ENCODE measurements at places on chromosomes 4 and X. TPM values are rescaled to one million over a fixed set of nuclear protein-coding genes. Genes with fewer than 3 reads are reported as not detected.

GRCh38 chrX:78957768-78958130, 12.6 kb downstream of the P2RY10 start:
- H3K4me1 ChIP-seq = no peaks in the 10 kb centered on the region
- H3K4me3 ChIP-seq = no peak overlapping the region
- H3K27me3 ChIP-seq = no peaks in the 10 kb centered on the region

The VCX2 gene
- not detected for total RNA-seq

The PLXNB3 gene
- total RNA-seq = 0.57 TPM

The MAGEA9B gene
- total RNA-seq = not detected

DNA sequence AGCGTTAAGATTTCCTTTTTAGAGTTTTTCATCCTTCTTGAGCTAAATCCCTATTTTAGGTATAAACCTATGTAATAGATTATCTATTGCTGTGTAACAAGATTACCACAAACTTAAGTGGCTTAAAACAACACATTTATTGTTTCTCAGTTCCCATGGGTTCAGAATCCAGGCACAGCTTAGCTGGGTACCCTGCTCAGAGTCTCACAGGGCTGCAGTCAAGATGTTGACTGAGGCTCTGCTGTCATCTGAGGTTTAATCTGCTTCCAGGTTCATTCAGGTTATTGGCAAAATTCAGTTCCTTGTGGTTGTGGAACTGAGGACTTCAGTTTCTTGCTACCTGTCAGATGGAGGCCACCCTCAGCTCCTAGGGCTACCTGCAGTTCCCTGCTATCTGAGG, 60.9 kb downstream of the GK start:
- H3K36me3 ChIP-seq = no peaks in the 10 kb centered on the region
- no peaks in the 10 kb centered on the region for H3K4me1 ChIP-seq
- no peak overlapping the region for H3K4me3 ChIP-seq
- H3K27ac ChIP-seq = no peak overlapping the region

DNA sequence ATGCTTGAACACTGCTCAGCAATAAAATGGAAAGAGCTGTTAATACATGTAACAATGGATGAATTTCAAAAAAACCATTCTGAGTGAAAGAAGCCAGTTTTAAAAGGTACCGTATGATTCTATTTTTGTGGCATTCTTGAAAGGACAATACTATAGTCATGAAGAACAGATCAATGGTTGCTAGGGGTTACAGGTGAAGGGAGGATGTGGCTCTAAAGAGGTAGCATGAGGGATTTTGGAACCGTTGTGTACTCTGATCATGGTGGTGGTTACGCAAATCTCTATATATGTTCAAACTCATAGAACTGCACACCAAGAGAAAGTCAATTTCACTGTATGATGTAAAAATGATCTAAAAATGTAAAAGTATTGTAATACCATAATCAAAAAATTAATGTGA, 40.0 kb upstream of the CTAG2 start:
- no peaks in the 10 kb centered on the region for H3K4me1 ChIP-seq
- H3K27ac ChIP-seq = no peak overlapping the region
- no peaks in the 10 kb centered on the region for H3K27me3 ChIP-seq

DNA sequence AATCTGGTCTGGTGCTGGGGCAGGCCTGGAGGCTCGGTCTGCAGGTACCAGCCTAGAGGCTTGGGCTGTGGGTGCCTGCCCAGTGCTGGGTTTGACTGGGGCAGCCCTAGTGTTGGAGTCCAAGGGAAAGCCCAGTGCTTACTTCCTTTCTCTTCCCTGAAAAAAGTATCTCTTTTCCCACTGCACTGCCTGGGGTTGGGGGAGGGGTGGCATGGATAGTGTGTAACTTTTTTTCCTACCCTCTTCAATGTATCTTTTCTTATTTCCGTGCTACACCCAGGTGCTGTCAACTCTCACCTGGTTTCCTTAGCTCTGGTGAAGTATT, 21.6 kb downstream of the KANTR start:
- no peaks in the 10 kb centered on the region for H3K4me1 ChIP-seq
- H3K4me3 ChIP-seq = no peak overlapping the region
- no peaks in the 10 kb centered on the region for H3K36me3 ChIP-seq
- H3K27ac ChIP-seq = peak overlapping the region; percentile 12
- H3K27me3 ChIP-seq = no peaks in the 10 kb centered on the region

- H3K36me3 ChIP-seq = no peaks in the 10 kb centered on the region
- no peaks in the 10 kb centered on the region for H3K27me3 ChIP-seq
- DNase-seq = no peak
These were observed 222.0 kb downstream of the SPRY1 start for GRCh38 chr4:123618606-123619005.

DNA sequence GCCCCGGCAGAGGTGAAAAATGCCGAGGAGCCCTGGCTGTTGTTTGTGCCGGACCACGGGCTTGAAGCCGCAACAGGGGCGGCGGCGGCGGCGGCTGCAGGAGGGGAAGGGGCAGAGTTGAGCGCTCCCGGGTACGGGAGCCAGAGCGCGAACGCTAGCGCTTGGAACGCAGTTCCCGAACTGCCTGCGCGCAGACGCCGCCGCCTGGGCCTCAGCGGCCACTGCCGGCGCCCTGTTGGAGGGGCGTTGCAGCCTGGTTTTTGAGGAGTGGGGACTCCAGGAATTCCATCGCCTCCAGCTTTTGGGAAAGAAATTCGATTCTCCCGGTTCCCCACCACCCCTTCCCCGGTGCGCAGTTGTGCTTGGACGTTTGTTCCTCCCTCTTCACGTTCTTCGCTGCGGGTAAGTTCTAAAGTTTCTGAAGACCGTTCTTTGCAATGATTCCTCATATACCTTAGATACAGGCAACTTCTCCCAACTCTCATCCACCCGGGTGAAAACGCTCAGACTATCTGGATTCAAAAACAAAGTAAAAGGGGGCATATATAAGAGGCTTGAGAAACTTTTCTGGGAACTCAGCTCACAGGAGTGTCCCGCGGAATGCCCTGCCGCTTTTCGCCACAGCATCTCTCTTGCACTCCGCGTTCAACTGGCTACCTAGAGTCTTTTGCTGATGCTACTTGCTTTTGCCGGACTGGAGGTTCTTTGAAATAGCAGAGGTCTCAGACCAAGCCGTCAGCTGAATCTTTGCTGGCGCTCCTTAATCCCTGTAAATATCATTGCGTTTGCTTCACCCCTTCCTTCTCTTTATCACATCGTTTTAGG, 1.0 kb downstream of the FAT4 start:
- no peaks in the 10 kb centered on the region for H3K36me3 ChIP-seq
- peaks cover 14% of the 10 kb centered on the region for H3K27me3 ChIP-seq

The DNAAF6 gene
- not detected for total RNA-seq

GRCh38 chr4:184715526-184715925, 18.4 kb downstream of the CENPU start:
- H3K4me3 ChIP-seq = no peak overlapping the region
- H3K4me1 ChIP-seq = no peaks in the 10 kb centered on the region

GRCh38 chr4:54433686-54434085, 204.6 kb downstream of the PDGFRA start:
- no peaks in the 10 kb centered on the region for H3K27me3 ChIP-seq
- no peak overlapping the region for H3K27ac ChIP-seq
- H3K4me3 ChIP-seq = no peak overlapping the region
- no peak for DNase-seq
- no peaks in the 10 kb centered on the region for H3K4me1 ChIP-seq
- H3K36me3 ChIP-seq = no peaks in the 10 kb centered on the region

The NXF2 gene
- not detected for total RNA-seq

GRCh38 chr4:15354371-15355297, 73.2 kb upstream of the C1QTNF7 start:
- H3K4me1 ChIP-seq = no peaks in the 10 kb centered on the region
- H3K27me3 ChIP-seq = no peaks in the 10 kb centered on the region
- no peak overlapping the region for H3K27ac ChIP-seq
- DNase-seq = no peak
- H3K4me3 ChIP-seq = no peak overlapping the region

- H3K36me3 ChIP-seq = no peaks in the 10 kb centered on the region
- H3K27ac ChIP-seq = no peak overlapping the region
- H3K4me1 ChIP-seq = no peaks in the 10 kb centered on the region
- no peak for DNase-seq
These were observed 627.8 kb upstream of the SLIT2 start for GRCh38 chr4:19623866-19624265.

DNA sequence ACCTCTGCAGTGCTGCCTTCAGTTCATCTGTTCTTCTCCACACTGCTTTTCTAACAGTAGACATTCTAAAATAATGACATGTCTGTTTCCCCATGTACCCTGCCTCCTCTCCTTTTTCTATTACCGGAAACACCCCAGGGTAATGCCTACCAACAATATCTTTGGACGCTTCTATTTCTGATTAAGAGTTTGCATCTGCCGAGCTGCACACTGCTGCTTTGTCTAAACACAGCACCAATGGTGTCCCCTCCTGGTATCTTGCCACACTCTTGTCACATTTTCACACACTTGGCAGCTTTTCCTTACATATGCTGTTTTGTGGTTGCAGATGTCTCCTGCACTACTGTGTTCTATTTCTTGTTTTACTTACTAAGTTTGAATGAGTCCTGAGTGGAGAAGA, 288.8 kb downstream of the GRIA2 start:
- H3K4me1 ChIP-seq = no peaks in the 10 kb centered on the region
- H3K27me3 ChIP-seq = no peaks in the 10 kb centered on the region
- DNase-seq = no peak
- H3K27ac ChIP-seq = no peak overlapping the region
- no peak overlapping the region for H3K4me3 ChIP-seq

DNA sequence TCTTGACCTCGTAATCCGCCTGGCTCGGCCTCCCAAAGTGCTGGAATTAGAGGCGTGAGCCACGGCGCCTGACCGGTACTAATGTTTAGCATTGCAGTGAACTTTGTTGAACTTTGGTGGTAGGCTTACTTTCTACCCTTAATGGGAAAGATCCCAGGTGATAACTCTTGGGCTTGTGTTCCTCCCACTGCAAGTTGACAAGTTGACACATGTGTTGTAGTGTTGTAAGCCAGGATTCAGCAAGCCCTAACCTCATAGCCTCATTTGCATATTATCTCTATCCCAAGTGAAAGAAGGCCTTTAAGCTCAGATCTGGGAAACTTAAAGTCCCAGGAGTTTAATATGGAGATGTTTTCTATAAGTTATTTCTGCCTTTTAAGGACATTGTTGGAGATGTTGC, 80.0 kb upstream of the CLCN4 start:
- no peak overlapping the region for H3K4me3 ChIP-seq
- no peaks in the 10 kb centered on the region for H3K27me3 ChIP-seq
- H3K27ac ChIP-seq = no peak overlapping the region
- H3K4me1 ChIP-seq = no peaks in the 10 kb centered on the region
- DNase-seq = no peak
- H3K36me3 ChIP-seq = no peaks in the 10 kb centered on the region

DNA sequence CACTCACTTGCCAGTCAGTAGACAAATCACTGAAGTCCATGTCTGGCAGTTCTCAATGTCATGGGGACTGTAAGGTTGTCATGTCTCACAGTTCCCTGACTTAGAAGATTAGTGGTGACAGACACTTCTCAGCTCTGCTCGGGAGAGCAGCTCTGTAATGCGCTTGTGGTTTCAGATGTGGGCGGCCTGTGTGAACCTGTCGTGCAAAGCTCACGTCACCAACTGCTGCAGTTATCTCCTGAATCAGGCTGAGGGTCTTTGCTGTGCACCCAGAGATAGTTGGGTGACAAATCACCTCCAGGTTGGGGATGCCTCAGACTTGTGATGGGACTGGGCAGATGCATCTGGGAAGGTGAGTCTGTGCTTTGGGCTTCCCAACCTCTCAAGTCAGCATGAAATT, at the start of gene IL9R:
IL9R (plus strand) TSS at position 261 of the 400 bp plus-strand sequence; CDS start at position 325, 64 bp downstream.
- no peaks in the 10 kb centered on the region for H3K27me3 ChIP-seq
- DNase-seq = no peak
- no peaks in the 10 kb centered on the region for H3K36me3 ChIP-seq
- H3K27ac ChIP-seq = no peak within 1 kb of the TSS

GRCh38 chr4:140865253-140866217, 109.3 kb upstream of the TBC1D9 start:
- no peaks in the 10 kb centered on the region for H3K27me3 ChIP-seq
- DNase-seq = no peak
- H3K36me3 ChIP-seq = no peaks in the 10 kb centered on the region
- H3K27ac ChIP-seq = no peak overlapping the region
- no peak overlapping the region for H3K4me3 ChIP-seq

DNA sequence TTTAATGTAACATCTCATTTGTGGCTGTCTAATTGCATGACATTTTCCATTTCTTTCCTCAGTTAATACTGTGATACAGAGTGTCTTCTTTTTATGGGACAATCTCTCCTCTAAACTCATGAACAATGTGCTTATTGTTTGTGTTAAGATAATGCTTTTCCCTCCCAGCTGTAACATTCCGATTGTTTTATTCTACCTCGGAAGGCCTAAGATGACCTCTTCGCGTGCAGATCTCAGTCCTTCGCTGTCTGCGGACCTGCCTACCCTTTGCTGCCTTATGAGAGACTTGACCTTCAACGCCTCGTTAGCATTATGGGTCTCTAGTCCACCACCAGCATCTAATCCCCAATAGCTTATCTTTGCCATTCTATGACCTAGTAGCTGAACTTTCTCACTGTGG, 29.8 kb upstream of the ZFP42 start:
- no peaks in the 10 kb centered on the region for H3K36me3 ChIP-seq
- DNase-seq = no peak
- no peak overlapping the region for H3K4me3 ChIP-seq
- H3K27ac ChIP-seq = no peak overlapping the region
- no peaks in the 10 kb centered on the region for H3K4me1 ChIP-seq

The ALG13 gene
- 51.7 TPM for total RNA-seq

DNA sequence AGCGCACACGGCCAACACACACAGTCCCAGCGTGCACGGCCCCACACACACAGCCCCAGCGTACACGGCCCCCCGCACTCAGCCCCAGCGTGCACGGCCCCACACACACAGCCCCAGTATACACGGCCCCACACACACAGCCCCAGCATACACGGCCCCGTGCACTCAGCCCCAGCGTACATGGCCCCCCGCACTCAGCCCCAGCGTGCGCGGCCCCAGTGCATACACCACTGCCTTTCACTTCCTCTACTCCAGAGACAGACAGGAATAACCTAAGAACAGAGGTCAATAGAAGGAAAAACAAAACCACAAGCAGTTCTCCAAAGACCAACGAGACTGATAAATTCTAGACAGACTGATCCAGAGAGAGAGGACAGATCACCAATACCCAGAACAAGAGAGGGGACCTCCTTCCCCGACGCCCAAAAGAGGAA, 17.1 kb downstream of the GAK start:
- H3K27me3 ChIP-seq = no peaks in the 10 kb centered on the region
- no peak for DNase-seq
- no peak overlapping the region for H3K4me3 ChIP-seq

DNA sequence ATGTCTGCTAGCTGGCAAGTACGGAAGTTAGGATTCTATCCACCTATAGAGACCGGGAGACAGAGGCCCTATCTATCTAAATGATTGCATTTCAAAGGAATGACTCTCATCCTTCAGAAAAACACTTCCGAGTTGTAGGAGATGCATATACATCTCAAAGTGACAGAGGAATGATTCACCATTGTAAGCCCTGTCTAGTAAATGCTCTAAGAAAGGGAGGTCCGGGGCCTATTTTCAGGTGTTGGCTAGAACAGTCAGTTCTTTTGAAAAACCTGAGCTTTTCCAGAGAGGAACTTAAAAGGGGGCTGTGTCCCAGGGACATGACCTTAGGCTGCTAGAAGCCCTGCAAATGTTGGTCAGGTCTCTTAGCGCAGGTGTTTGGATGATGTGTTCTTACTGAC, 262.9 kb upstream of the IL1RAPL1 start:
- no peaks in the 10 kb centered on the region for H3K36me3 ChIP-seq
- no peak for DNase-seq
- no peaks in the 10 kb centered on the region for H3K4me1 ChIP-seq
- no peak overlapping the region for H3K4me3 ChIP-seq
- no peaks in the 10 kb centered on the region for H3K27me3 ChIP-seq

GRCh38 chrX:15207994-15208393, 61.9 kb downstream of the ASB9 start:
- no peaks in the 10 kb centered on the region for H3K27me3 ChIP-seq
- no peak overlapping the region for H3K27ac ChIP-seq
- H3K4me3 ChIP-seq = no peak overlapping the region
- no peaks in the 10 kb centered on the region for H3K4me1 ChIP-seq
- no peak for DNase-seq
- no peaks in the 10 kb centered on the region for H3K36me3 ChIP-seq

The LARP7 gene
- total RNA-seq = 35.3 TPM

Data from colonic mucosa (tissue), 4 donors.